ENCODE measurements at places on chromosomes 4 and X. TPM values are rescaled to one million over a fixed set of nuclear protein-coding genes. Genes with fewer than 3 reads are reported as not detected.

DNA sequence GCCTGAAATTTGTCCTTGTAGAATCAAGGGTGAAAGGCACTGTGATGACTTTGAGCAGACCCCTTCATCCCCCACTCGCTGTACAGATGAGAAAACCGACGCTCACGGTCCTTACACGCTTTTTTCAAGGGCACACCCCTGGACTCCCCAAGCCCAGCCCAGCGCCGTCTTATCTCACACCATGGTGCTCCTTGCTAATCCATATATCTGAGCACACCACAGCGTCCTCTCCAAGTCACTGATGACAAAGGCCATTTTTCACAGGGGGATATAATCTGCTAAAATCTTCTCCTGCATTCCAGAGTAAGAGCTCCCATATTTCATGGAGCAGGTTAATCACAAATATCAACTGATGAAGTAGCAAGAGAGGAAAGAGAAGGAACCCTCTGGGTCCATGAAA lies 486.3 kb downstream of the BCOR start:
- DNase-seq: no peak

GRCh38 chr4:176478076-176478475 lies 158.3 kb downstream of the SPCS3 start:
- peak; percentile 37 for DNase-seq

GRCh38 chr4:8506373-8507195 lies 66.0 kb downstream of the TRMT44 start:
- DNase-seq: peak; percentile 32

DNA sequence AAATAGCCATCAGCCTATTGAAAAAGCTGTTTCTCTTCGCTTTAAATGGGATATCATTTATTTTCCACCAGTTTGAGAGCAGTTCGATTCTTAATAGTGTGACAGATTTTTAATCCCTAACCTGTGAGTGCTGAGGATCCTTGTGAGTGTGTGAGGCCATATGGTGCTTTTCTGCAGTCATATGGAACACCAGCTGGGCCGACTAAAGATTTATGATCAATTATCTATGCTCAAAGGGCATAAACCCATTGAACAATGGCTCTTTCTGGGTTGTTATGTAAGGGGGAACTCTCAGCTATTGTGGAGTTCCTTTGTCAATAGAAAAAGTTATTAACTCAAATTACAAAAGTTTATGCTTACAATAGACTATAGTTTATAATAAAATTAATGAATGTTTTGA lies 1003.6 kb downstream of the FAT4 start:
- peak; percentile 22 for DNase-seq

- no peak for DNase-seq
These were observed 279.7 kb upstream of the SLC7A11 start for GRCh38 chr4:138521809-138522208.

- DNase-seq: no peak
These were observed 193.7 kb upstream of the SPANXN4 start for GRCh38 chrX:142831961-142832530.

- DNase-seq: no peak
These were observed 208.4 kb upstream of the HDX start for GRCh38 chrX:84710611-84711010.

DNA sequence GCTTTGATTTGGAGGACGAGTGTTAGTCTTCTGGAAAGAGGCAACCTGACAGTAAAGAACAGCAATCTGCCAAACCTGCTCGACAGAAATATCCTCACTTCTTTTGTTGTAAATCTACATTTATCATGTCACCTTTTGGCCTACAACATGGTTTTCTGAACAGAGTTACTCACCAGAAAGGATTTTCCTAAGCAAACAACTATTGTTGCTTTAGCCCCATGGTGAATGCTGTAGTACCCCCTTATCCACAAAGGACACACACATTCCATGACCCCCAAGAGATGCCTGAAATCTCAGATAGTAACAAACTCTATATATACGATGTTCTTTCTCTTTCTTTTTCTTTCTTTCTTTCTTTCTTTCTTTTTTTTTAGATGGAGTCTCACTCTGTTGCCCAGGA lies 42.7 kb downstream of the TMEM150C start:
- DNase-seq: no peak

GRCh38 chr4:164614999-164615398 lies 138.9 kb upstream of the SMIM31 start:
- no peak for DNase-seq

GRCh38 chr4:98510757-98511517 lies 147.5 kb downstream of the TSPAN5 start:
- peak; percentile 82 for DNase-seq

- DNase-seq: no peak
These were observed 91.6 kb downstream of the FUNDC1 start for GRCh38 chrX:44451056-44451455.

DNA sequence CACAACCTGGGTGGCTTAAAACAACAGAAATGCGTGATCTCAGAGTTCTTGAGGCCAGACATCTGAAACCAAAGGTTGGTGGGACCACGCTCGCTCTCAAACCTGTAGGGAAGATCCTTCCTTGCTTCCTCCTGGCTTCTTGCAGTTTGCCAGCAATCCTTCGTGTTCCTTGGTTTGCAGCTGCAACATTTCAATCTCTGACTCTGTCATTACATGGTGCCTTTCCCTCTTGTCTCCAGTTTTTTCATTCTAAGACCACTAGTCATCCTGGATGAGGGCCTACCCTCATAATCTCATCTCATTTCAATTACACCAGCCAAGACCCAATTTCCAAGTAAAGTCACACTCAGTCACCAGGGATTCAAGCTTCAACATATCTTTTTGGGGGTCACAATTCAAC lies 388.0 kb downstream of the GPM6A start:
- no peak for DNase-seq

- DNase-seq: peak; percentile 88
These were observed 947 bp upstream of the RPL10 start for GRCh38 chrX:154396973-154397887.

- DNase-seq: no peak
These were observed 111.3 kb downstream of the ZNF674 start for GRCh38 chrX:46433892-46434291.

- no peak for DNase-seq
These were observed 595.9 kb downstream of the CENPC start for GRCh38 chr4:66949419-66949818.

DNA sequence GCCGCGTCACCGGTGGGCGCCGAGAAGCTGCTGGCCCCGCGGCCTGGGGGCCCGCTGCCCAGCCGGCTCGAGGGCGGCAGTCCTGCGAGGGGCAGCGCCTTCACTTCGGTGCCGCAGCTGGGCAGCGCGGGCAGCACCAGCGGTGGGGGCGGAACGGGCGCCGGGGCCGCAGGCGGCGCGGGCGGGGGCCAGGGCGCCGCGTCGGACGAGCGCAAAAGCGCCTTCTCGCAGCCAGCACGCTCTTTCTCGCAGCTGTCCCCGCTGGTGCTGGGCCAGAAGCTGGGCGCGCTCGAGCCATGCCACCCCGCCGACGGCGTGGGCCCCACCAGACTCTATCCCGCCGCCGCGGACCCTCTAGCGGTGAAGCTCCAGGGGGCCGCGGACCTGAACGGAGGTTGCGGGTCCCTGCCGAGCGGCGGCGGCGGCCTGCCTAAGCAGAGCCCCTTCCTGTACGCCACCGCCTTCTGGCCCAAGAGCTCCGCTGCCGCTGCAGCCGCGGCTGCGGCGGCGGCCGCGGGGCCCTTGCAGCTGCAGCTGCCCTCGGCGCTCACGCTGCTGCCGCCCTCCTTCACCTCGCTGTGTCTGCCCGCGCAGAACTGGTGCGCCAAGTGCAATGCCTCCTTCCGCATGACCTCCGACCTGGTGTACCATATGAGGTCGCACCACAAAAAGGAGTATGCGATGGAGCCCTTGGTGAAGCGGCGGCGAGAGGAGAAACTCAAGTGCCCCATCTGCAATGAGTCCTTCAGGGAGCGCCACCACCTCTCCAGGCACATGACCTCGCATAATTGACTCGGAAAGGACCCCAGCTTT lies 5.6 kb downstream of the PRDM8 start:
- DNase-seq: peak; percentile 69

- DNase-seq: no peak
These were observed 283.2 kb downstream of the ARHGAP10 start for GRCh38 chr4:148015058-148015457.

GRCh38 chrX:124488412-124489161 lies 142.2 kb downstream of the SH2D1A start:
- no peak for DNase-seq

DNA sequence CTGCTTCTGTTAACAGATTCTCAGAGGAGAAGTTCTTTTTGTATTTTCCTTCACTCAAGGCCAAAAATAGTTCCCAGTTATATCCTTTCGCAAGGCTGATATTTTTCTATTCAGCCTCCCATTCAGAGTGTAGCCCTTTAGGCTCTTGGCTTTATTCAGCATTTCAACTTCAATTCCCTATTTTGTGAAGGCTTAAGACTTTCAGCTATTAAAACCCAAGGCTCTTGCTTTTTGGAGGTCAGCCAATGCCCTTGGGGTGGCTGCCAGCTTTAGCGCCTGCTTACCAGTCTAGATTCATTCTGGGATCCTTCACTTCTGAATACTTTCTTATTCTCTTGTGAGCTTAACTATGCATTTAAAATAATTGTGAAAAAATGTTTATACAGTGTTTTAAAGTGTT lies 57.3 kb upstream of the ADGRA3 start:
- DNase-seq: peak; percentile 76

Gene FAAH2
- 3.3 TPM for total RNA-seq
